Astrocyte of the hippocampus (primary cell): ENCODE measurements at places on chromosomes 4 and X.

DNA sequence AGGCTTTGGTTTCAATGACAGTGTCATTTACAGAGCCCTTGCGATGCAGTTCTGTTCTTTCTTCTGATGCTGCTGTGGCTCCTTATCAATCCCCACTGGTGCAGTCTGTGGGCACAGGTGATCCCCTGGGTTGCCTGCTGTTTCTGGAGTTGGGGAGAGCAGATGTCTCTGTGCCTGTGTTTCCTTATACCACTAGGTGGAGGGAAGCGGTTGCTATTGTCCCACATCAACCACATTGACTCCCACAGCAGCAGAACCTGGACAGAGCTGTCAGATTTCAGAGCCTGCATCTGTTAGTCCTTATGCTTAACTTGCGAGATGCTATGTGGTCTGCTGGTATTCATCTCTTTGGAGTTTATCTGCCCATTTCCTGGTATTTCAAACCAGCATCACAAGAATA lies 57.7 kb downstream of the NEIL3 start:
- peak; percentile 10 for DNase-seq

DNA sequence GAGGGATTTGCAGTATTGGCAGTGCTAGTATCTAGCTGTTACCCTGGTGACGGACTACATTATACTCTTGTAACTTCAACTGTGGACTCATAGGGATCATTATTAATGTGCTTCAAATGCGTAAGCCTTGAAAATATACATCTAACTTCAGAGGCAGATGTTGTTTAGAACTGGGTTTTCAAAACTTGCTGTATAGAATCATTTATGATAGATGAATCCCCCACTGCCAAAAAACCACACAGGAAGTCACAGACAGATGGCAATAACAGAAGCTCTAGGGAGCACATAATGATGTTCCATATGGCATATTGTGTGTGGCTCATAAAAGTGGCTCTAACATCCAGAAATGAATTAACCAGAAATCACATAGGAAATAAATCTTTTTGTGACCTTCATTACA lies 62.3 kb upstream of the RELL1 start:
- no peak for DNase-seq

DNA sequence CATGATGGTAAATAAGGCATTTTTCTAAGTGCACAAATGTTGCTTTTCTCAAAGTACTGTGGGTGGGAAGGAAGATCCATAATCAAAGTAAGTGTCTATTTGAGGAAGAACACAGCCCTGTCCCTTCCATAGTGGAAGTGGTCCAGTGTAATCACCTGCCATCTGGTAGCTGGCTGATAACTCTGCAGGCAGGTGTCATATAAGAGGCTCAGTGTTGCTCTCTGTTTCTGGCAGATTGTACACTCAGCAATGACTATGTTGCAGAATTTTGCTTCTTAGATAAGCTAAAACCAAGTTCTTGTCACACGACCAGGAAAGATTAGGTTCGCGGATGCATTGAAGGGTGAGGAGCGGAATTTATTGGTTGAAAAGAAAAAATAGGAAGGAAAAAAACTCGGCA lies 20.9 kb downstream of the SAGE1 start:
- no peak for DNase-seq

DNA sequence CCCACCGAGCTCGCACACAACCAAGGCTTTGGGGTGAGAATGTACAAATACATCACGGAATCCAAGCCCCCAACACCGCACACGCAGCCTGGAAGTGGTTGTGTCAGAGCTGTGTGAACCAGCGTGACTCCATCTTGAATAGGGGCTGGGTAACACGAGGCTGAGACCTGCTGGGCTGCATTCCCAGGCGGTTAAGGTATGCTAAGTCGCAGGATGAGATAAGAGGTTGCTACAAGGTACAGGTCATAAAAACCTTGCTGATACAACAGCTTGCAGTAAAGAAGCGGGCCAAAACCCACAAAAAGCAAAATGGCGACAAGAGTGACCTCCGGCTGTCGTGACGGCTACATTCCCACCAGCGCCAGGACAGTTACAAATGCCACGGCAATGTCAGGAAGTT lies 258.4 kb downstream of the DHRSX start:
- DNase-seq = no peak

DNA sequence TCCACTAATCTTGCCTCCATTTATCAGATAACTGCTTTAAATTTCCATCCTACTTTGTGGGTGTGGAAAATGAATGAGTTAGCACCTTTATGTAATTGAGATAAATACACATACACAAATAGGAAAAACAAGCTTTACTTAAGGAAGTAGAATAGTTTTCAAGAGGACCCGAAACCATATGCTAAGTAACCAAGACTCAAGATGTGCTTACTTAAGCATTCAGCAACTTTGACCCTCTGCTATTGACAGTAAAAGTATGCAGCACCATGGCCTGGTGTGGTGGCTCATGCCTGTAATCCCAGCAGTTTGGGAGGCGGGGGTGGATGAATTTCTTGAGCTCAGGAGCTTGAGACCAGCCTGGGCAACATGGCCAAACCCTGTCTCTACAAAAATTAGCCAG lies 29.9 kb downstream of the RNF175 start:
- DNase-seq = no peak
